GM23248 (cell line): ENCODE measurements at places on chromosomes 2 and 18. TPM values are rescaled to one million over a fixed set of nuclear protein-coding genes. Genes with fewer than 3 reads are reported as not detected.

DNA sequence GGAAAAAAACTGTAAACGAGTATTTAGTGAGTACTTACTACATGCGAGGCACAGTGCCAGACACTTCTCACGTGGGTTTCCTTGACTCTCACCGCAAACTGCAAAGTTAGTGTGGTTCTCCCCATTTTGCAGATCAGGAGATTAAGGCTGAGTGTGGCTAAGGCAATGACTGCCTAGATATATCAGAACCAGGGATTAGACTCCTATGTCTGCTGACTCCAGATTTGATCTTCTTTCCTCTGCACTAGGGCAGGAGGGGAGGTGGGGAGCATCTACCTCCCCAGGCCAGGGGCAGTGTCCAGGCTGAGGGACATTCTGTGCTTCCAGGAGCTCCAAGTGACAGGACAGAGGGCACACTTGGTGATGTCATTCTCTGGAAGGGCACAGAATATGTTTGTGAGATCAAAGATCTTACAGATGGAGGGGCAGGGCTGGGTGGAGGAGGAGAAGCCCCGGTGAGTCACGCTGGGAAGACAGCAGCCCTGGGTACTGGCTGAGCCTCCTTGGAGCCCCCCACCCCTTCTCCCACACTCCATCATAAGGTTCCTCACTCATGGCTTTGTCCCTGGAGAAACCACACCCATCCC is 92.4 kb downstream of the RHOB start:
- H3K4me1 ChIP-seq, result peaks cover 13% of the 10 kb centered on the region
- H3K27me3 ChIP-seq, result no peaks in the 10 kb centered on the region
- peak; percentile 69 for DNase-seq
- peak overlapping the region; percentile 39 for H3K27ac ChIP-seq

DNA sequence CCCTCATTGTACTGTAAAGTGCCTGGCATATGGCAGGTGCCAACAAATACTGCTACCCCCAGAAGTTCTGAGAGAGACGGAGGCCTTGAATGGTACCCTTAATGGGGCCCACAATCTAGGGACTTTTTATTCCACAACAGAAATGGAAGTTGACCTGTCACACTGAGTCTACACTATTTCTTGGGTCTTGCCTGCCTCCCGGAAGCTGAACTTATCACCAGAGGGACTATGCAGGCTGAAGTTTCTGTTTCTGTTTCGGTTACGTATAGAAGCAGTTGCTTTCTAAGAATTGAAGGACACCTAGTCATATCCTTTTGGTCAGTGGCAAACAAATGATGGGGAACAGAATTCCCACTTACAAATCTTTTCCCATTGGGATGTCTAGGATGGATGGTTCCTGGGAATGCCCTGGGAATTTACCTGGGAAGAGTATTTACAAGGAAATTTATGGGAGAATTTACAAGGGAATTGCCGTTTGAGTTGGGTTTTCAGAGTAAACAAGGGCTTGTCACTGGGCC is 74.2 kb downstream of the HS1BP3 start:
- H3K27me3 ChIP-seq, result no peaks in the 10 kb centered on the region
- no peak for DNase-seq
- H3K4me3 ChIP-seq, result no peak overlapping the region
- H3K27ac ChIP-seq, result no peak overlapping the region

The PPP1R1C gene
- total RNA-seq, result not detected in 2 replicates

DNA sequence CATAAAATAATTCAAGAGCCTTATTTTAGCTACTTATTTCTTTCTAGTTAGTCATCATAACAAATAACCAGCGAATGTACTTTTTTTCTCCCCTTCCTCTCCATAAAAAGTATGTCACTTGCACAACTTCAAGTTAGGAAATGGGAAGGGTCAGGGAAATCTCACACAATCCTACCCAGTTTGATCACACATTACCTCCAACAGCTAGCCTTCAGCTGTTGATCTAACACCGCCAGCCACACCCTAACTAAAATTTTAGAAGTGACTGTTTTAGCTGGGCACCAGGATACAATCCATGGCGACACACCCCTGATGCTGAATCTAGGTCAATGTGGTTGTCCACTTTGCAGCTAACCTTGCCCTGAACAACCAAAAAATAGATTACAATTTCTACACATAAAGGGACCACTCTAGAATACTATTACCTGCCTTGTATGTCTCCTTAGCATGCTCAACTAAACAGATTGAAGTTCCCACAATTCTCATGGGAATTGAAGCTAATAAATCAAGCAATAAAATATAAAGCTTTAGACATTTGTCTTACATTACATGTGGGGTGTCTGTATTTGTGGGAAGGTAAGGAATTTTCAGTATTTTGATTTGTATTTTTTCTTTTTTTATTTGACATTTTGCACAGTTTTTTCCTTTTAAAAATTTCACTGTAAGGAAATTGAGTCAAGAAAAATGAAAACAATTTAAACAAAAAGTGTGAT is 7.3 kb upstream of the COL3A1 start:
- DNase-seq, result no peak
- H3K27me3 ChIP-seq, result no peaks in the 10 kb centered on the region
- H3K27ac ChIP-seq, result peak overlapping the region; percentile 1; the same call in 1 of the 2 replicates
- H3K36me3 ChIP-seq, result no peaks in the 10 kb centered on the region

- no peak for DNase-seq
- H3K27me3 ChIP-seq, result no peaks in the 10 kb centered on the region
- H3K36me3 ChIP-seq, result no peaks in the 10 kb centered on the region
- H3K27ac ChIP-seq, result no peak overlapping the region
- H3K4me1 ChIP-seq, result no peaks in the 10 kb centered on the region
These were observed 19.4 kb downstream of the COA5 start for GRCh38 chr2:98588880-98589431.

- H3K4me1 ChIP-seq, result no peaks in the 10 kb centered on the region
- H3K27me3 ChIP-seq, result peaks cover 10% of the 10 kb centered on the region; the same call in 1 of the 2 replicates
- H3K36me3 ChIP-seq, result no peaks in the 10 kb centered on the region
- no peak overlapping the region for H3K4me3 ChIP-seq
- H3K27ac ChIP-seq, result no peak overlapping the region
These were observed 36.9 kb downstream of the CNGA3 start for GRCh38 chr2:98383166-98383565.

DNA sequence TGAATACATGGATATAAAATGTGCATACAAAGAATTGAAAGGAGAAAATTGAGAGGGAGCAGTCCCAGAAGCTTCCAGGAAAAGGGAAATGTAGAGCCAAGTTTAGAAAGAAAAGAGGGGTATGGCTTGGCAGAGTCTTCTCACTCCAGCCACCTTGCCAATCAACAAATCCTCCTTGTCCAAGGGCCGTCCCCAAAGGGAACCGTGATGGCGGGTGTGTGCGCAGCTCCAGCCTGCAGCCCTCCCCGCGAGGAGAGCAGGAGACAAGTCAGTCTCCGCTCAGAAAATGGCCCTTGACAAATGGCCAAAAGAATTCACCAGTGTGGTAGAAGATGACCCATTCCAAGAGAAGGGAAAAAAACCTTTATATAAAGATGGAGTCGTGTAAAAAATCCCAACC is 448.3 kb upstream of the POU3F3 start:
- no peak overlapping the region for H3K4me3 ChIP-seq
- no peak for DNase-seq
- no peaks in the 10 kb centered on the region for H3K27me3 ChIP-seq
- H3K36me3 ChIP-seq, result no peaks in the 10 kb centered on the region
- H3K27ac ChIP-seq, result no peak overlapping the region

- H3K27me3 ChIP-seq, result no peaks in the 10 kb centered on the region
- DNase-seq, result peak; percentile 41
- H3K27ac ChIP-seq, result no peak overlapping the region
- H3K4me1 ChIP-seq, result peaks cover 56% of the 10 kb centered on the region
- no peaks in the 10 kb centered on the region for H3K36me3 ChIP-seq
- H3K4me3 ChIP-seq, result no peak overlapping the region
These were observed 7.9 kb downstream of the PPP3R1 start for GRCh38 chr2:68244456-68244855.

The CCDC138 gene
- total RNA-seq, result 2.7 and 4.1 TPM in 2 replicates

- H3K27me3 ChIP-seq, result no peaks in the 10 kb centered on the region
- DNase-seq, result no peak
- H3K27ac ChIP-seq, result no peak overlapping the region
- H3K4me3 ChIP-seq, result no peak overlapping the region
These were observed 78.2 kb downstream of the NPAS2 start for GRCh38 chr2:100898035-100898665.

The ESPNL gene
- total RNA-seq, result 1.4 and 1.5 TPM in 2 replicates

The PAX3 gene
- not detected in 2 replicates for total RNA-seq

- H3K27me3 ChIP-seq, result no peaks in the 10 kb centered on the region
- H3K27ac ChIP-seq, result no peak overlapping the region
- no peak overlapping the region for H3K4me3 ChIP-seq
- 0 out of 2 replicates have a peak, but pooled peaks cover 9% of the 10 kb centered on the region for H3K4me1 ChIP-seq
These were observed 10.4 kb upstream of the COL3A1 start for GRCh38 chr2:188963741-188964140.

DNA sequence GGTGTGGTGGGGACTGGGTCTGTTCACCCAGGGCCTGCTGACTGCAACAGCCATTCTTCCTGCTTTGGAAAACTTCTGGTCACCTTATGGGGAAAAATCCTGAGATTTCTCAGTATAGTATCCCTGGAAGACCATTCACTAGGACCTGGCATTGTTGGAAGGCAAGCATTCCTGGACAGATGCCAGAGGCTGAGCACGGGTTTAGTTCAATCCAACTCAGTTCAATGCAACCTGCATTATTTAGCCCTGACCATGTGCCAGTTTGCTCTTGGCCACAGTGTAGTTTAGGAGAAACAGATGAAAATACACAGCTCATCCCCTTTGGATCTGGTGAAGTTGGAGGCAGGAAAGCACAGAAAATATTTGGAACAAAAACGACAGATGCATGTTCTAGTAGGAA is 95.9 kb downstream of the LPIN1 start:
- H3K27me3 ChIP-seq, result no peaks in the 10 kb centered on the region
- H3K4me1 ChIP-seq, result no peaks in the 10 kb centered on the region
- H3K4me3 ChIP-seq, result no peak overlapping the region

- no peak overlapping the region for H3K4me3 ChIP-seq
- H3K36me3 ChIP-seq, result peaks cover 29% of the 10 kb centered on the region; the same call in 1 of the 2 replicates
- peak; percentile 94 for DNase-seq
- H3K4me1 ChIP-seq, result peaks cover 76% of the 10 kb centered on the region
- no peaks in the 10 kb centered on the region for H3K27me3 ChIP-seq
These were observed 89.2 kb downstream of the STPG4 start for GRCh38 chr2:47065771-47066380.

The SULT1C2 gene
- not detected in 2 replicates for total RNA-seq

GRCh38 chr18:62024983-62025382 is 132.2 kb upstream of the RNF152 start:
- peaks cover 3% of the 10 kb centered on the region for H3K4me1 ChIP-seq
- no peaks in the 10 kb centered on the region for H3K36me3 ChIP-seq
- no peak overlapping the region for H3K27ac ChIP-seq

The ITPRIPL1 gene
- 0.25 and 0.32 TPM in 2 replicates for total RNA-seq

- no peak overlapping the region for H3K4me3 ChIP-seq
- no peaks in the 10 kb centered on the region for H3K27me3 ChIP-seq
- DNase-seq, result peak; percentile 20
These were observed 31.4 kb upstream of the IL1B start for GRCh38 chr2:112867701-112868631.

- peaks cover 44% of the 10 kb centered on the region for H3K4me1 ChIP-seq
- peak overlapping the region; percentile 24; the same call in 1 of the 2 replicates for H3K27ac ChIP-seq
- no peak for DNase-seq
- no peaks in the 10 kb centered on the region for H3K36me3 ChIP-seq
- H3K27me3 ChIP-seq, result no peaks in the 10 kb centered on the region
These were observed 161.6 kb downstream of the RNF152 start for GRCh38 chr18:61731178-61731577.

- DNase-seq, result no peak
- no peaks in the 10 kb centered on the region; the same call in 1 of the 2 replicates for H3K27me3 ChIP-seq
- no peak overlapping the region for H3K27ac ChIP-seq
- no peaks in the 10 kb centered on the region for H3K4me1 ChIP-seq
- H3K4me3 ChIP-seq, result no peak overlapping the region
These were observed 259.9 kb downstream of the NDUFA10 start for GRCh38 chr2:239765076-239765845.

The GLB1L gene
- total RNA-seq, result 13.4 and 13.5 TPM in 2 replicates

GRCh38 chr2:216880509-216881184 is 20.8 kb upstream of the TNP1 start:
- H3K27me3 ChIP-seq, result no peaks in the 10 kb centered on the region
- no peaks in the 10 kb centered on the region for H3K4me1 ChIP-seq
- no peak overlapping the region for H3K4me3 ChIP-seq
- H3K27ac ChIP-seq, result no peak overlapping the region
- H3K36me3 ChIP-seq, result no peaks in the 10 kb centered on the region
- DNase-seq, result no peak

DNA sequence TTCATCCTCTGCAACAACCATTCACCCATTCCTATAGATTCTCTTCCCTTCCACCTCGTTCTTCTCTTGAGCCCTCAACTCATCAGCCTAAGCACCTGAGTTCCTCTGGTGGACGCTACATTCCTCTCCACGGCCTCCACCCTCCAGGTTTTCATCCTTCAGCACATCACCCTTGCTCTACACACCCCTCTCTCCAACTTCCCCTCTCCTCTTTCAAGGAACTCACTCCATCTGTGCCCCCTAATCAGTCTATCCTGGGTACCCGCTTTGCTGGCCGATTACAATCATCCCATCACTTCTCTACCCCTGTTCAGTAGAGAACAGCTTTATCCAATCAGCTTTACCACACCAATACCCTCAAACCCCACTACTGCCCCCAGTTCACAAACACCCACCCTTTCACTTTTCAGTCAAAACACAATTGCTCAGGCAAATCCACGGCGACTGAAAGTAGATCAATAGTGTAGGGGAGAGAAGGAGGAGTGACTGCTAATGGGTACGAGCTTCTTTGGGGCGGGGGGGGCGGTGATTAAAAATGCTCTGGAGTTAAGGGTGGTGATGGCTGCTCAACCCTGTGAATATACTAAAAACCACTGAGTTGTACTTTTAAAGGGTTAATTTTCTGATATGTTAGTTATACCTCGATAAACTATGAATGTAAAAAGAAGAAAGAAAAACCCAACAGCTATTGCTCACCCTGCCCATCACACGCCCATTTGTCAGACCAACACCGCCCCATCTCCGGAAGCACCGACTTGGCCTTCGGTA is 857 bp downstream of the DYM start:
- H3K36me3 ChIP-seq, result no peaks in the 10 kb centered on the region
- peaks cover 14% of the 10 kb centered on the region for H3K4me1 ChIP-seq
- H3K4me3 ChIP-seq, result peak overlapping the region; percentile 93
- peak; percentile 71 for DNase-seq
- H3K27ac ChIP-seq, result peak overlapping the region; percentile 77; the same call in 1 of the 2 replicates

DNA sequence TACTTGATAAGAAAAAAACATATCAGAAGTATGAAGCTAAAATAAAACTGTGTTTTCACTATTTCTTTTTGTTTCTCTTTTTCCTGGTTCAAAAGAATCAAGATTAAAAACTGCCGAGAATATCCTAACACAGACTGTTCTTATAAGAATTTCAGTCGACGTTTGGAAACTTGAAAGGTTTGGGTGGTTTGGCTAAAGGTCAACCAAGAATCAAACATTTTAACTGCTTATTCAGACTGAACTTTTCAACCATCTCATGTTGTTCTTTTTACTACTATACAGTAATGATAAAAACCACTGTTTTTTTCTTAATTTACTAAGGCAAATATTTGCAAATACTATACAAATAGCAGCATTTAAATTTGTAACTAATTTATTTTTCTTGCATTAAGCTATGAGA is 308.5 kb upstream of the TFPI start:
- no peaks in the 10 kb centered on the region; the same call in 1 of the 2 replicates for H3K27me3 ChIP-seq
- no peaks in the 10 kb centered on the region for H3K36me3 ChIP-seq
- no peak for DNase-seq
- no peaks in the 10 kb centered on the region for H3K4me1 ChIP-seq
- no peak overlapping the region for H3K27ac ChIP-seq

GRCh38 chr2:3631161-3631850 is 26.7 kb upstream of the ALLC start:
- no peak overlapping the region for H3K27ac ChIP-seq
- H3K4me1 ChIP-seq, result no peaks in the 10 kb centered on the region
- no peak overlapping the region for H3K4me3 ChIP-seq

GRCh38 chr2:45699032-45699658 is 47.7 kb downstream of the PRKCE start:
- no peaks in the 10 kb centered on the region for H3K36me3 ChIP-seq
- H3K4me3 ChIP-seq, result no peak overlapping the region
- DNase-seq, result peak; percentile 95
- peak overlapping the region; percentile 85 for H3K27ac ChIP-seq
- H3K27me3 ChIP-seq, result no peaks in the 10 kb centered on the region
- H3K4me1 ChIP-seq, result peaks cover 33% of the 10 kb centered on the region
